ENCODE measurements at places on chromosomes 1 and 21. TPM values are rescaled to one million over a fixed set of nuclear protein-coding genes. Genes with fewer than 3 reads are reported as not detected.

YOD1 gene
- 3.8 TPM for polyA plus RNA-seq

RNF207 gene
- polyA plus RNA-seq: 180 TPM

DNA sequence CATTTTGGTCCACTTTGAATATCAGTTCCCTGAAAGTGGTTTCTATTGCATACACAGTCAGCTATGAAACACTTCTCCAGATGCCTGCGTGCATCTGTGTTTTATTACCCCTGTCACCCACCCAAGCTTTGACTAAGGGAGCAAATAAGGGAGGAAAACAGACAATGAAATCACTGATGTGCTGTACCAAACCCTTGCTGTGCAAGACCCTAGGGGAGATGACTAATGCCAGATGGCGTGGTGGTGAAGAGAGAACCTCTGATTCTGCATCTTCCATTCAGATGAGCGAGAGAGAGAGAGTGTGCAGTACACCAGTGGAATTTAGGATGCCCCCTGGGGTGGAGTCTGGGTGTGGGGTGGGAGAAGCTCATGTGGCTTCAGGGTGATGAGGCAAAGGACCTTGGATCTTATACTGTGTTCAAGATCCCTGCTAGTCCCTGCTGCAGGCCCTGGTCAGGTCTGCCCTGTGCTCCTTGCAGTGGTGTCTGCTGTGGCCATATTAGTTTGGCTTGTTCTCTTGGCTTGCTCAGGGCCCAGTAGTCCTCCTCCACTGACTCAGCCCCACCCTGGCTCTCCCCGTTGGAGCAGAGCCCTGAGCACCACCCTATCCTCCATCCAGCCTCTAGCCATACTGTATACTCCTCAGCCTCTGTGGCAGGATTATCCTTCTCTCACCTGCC is 18.5 kb downstream of the CLCA1 start:
- no peak overlapping the region for H3K4me3 ChIP-seq
- H3K4me1 ChIP-seq: no peaks in the 10 kb centered on the region
- H3K27ac ChIP-seq: no peak overlapping the region
- DNase-seq: peak; percentile 71

DNA sequence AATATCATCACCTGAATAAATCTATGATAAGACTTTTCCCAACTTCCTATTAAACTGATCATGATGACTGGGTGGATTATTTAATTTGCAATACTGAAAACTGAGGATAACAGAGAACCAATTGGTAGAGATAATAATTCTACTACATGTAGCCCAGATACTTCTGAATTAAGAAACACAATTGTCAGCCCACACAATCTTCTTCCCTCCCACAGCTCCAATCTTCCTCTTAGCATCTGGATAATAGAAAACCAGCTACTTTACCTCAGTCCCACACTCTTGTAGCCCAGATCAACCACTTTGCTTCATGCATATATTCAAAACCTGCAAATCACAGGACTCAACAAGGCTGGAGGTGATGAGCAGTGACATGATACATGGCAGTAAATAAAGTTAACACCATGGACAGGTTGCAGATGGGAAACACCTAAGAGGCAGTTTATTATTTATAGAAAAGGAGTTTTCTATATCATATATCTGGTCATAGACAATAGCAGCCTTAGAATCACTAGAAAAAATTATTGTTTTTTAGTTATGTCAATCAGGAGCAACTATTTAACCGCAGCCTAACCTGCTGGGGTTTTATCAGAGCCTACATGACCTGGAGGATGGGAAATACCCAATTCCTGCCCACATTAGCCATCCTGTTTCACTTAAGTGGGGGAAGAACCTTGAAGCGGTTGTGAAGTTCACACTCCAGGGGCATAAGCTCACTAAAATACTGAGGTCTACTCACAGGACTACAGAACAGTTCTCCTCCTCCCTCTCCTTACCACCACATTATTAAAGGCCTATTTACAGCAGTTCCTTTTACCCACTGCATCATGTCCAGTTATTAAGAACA is 16.7 kb downstream of the FRRS1 start:
- H3K4me3 ChIP-seq: no peak overlapping the region
- no peaks in the 10 kb centered on the region for H3K27me3 ChIP-seq
- no peaks in the 10 kb centered on the region for H3K4me1 ChIP-seq
- H3K27ac ChIP-seq: no peak overlapping the region
- DNase-seq: no peak

GRCh38 chr21:32411350-32412161 is 950 bp upstream of the EVA1C start:
- DNase-seq: peak; percentile 25
- H3K27me3 ChIP-seq: peaks cover 76% of the 10 kb centered on the region
- H3K27ac ChIP-seq: no peak overlapping the region
- H3K4me3 ChIP-seq: peak overlapping the region; percentile 43
- no peaks in the 10 kb centered on the region for H3K4me1 ChIP-seq
- no peaks in the 10 kb centered on the region for H3K36me3 ChIP-seq

GRCh38 chr1:67584938-67585337 is 100.1 kb upstream of the GADD45A start:
- H3K4me3 ChIP-seq: no peak overlapping the region
- peaks cover 14% of the 10 kb centered on the region for H3K4me1 ChIP-seq
- H3K36me3 ChIP-seq: no peaks in the 10 kb centered on the region
- no peak for DNase-seq
- H3K27me3 ChIP-seq: no peaks in the 10 kb centered on the region

- no peak overlapping the region for H3K4me3 ChIP-seq
- H3K27me3 ChIP-seq: no peaks in the 10 kb centered on the region
- H3K4me1 ChIP-seq: peaks cover 21% of the 10 kb centered on the region
These were observed 15.9 kb downstream of the GNAI3 start for GRCh38 chr1:109564194-109564878.

ILDR2 gene
- 5.0 TPM for polyA plus RNA-seq

SARS1 gene
- polyA plus RNA-seq: 115 TPM

FAM43B gene
- polyA plus RNA-seq: 7.6 TPM

MAN1C1 gene
- 88.8 TPM for polyA plus RNA-seq

FBXO2 gene
- 28.3 TPM for polyA plus RNA-seq

- no peak overlapping the region for H3K27ac ChIP-seq
- H3K4me3 ChIP-seq: no peak overlapping the region
- no peaks in the 10 kb centered on the region for H3K36me3 ChIP-seq
- DNase-seq: no peak
- H3K4me1 ChIP-seq: peaks cover 19% of the 10 kb centered on the region
These were observed 157.2 kb downstream of the PTGER3 start for GRCh38 chr1:70890408-70890807.

GRCh38 chr1:68617942-68618341 is 121.1 kb upstream of the DEPDC1 start:
- no peaks in the 10 kb centered on the region for H3K36me3 ChIP-seq
- no peaks in the 10 kb centered on the region for H3K27me3 ChIP-seq
- DNase-seq: no peak
- no peak overlapping the region for H3K4me3 ChIP-seq
- no peak overlapping the region for H3K27ac ChIP-seq
- no peaks in the 10 kb centered on the region for H3K4me1 ChIP-seq

DNA sequence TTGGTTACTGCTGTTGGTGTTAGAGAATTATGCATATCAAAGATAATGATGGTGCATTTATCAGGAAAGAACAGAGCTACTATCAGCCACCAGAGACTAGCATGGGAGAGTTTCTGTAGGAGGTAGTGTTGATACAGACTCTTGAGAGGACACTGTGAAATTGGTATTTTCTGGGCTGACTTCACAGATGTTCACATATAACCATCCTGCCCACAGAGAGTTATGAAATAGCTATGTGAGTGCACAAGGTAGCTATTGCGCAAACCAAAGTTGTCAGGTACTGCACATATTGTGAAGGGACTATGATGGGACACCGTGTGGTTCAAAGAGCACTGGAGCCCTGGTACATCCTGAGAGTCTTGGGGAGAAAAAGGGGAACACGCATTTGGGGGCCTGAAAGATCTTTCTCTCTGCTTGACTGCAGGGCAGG is 1.4 kb upstream of the TLCD4 start:
- no peaks in the 10 kb centered on the region for H3K36me3 ChIP-seq
- H3K4me3 ChIP-seq: no peak overlapping the region
- no peak overlapping the region for H3K27ac ChIP-seq
- H3K27me3 ChIP-seq: no peaks in the 10 kb centered on the region

GRCh38 chr1:230407351-230407750 is 18.8 kb downstream of the PGBD5 start:
- DNase-seq: no peak
- H3K27me3 ChIP-seq: no peaks in the 10 kb centered on the region
- H3K4me1 ChIP-seq: no peaks in the 10 kb centered on the region
- no peak overlapping the region for H3K27ac ChIP-seq

GRCh38 chr1:170291516-170291915 is 145.8 kb downstream of the NTMT2 start:
- H3K27me3 ChIP-seq: no peaks in the 10 kb centered on the region
- H3K27ac ChIP-seq: no peak overlapping the region
- H3K36me3 ChIP-seq: no peaks in the 10 kb centered on the region
- no peak for DNase-seq
- H3K4me3 ChIP-seq: no peak overlapping the region

TMEM79 gene
- polyA plus RNA-seq: 4.6 TPM

GRCh38 chr21:44260791-44261631 is 686 bp downstream of the DNMT3L start:
- no peak overlapping the region for H3K4me3 ChIP-seq
- no peak for DNase-seq
- H3K4me1 ChIP-seq: peaks cover 7% of the 10 kb centered on the region
- H3K27me3 ChIP-seq: no peaks in the 10 kb centered on the region
- H3K36me3 ChIP-seq: no peaks in the 10 kb centered on the region

DNA sequence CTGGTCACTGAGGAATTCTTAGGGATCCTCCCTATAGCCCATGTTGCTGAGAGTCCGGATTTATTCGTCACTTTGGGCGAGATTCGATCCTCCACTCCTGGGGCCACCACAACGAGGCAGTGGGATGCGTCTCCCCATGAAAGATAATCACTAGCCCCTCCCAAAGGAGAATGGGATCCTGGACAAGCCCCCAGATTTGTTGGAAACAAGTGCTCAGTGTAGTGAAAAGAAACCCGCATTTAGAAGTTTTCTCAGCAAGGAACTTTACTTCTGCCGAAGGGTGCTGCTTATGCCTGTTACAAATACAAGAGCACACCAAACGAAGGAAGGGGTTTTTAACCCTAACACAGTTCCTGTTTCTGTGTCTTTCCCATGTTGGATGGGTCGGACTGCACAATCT is 83.3 kb downstream of the ZFYVE9 start:
- H3K27me3 ChIP-seq: no peaks in the 10 kb centered on the region
- DNase-seq: peak; percentile 9
- H3K4me1 ChIP-seq: no peaks in the 10 kb centered on the region
- H3K27ac ChIP-seq: no peak overlapping the region

SLC30A2 gene
- 0.16 TPM for polyA plus RNA-seq

DNA sequence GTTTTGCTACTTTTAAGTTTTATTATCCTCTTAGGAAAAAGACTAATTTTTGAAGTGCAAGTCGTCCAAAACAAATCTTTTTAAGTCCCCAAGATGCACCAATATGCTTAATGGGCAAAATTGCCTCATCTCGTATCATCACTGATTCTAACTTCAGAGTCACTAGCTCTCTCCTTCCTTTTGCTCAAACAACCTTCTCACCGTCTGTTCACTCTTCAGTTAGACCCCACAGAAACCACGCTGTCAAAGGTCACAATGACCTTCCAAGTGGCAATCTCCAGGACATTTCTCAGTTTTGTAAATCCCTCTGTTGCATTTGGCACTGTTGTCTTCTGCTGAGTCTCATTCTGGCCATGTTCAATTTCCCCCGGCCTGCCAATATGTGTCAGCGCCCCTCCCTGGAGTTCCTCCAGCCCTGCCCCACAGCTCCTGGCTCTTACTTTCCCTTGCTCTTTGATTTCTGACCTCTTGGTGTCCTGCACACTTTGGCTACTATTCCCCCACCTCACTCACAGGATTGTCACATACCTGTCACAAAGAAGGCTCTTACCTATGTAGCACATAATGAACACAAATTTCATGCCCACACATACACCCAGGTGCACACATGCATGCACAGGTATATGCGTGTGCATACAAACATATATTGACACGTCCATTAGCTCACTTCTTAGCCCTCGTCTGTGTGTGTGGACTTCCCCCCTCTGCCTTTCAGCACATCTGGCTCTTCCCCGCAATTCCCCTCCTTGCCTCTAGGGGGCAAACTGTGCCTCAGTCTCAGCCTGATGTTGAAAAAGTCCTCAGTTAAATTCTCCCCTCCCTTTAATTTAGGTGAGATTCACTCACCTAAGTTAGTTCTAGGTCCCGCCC is 354.0 kb upstream of the DUSP10 start:
- H3K27me3 ChIP-seq: no peaks in the 10 kb centered on the region
- no peak overlapping the region for H3K4me3 ChIP-seq
- H3K27ac ChIP-seq: no peak overlapping the region
- H3K36me3 ChIP-seq: no peaks in the 10 kb centered on the region

SPRR1A gene
- polyA plus RNA-seq: not detected

NR0B2 gene
- 2.1 TPM for polyA plus RNA-seq

CCDC17 gene
- polyA plus RNA-seq: 1.9 TPM

DNA sequence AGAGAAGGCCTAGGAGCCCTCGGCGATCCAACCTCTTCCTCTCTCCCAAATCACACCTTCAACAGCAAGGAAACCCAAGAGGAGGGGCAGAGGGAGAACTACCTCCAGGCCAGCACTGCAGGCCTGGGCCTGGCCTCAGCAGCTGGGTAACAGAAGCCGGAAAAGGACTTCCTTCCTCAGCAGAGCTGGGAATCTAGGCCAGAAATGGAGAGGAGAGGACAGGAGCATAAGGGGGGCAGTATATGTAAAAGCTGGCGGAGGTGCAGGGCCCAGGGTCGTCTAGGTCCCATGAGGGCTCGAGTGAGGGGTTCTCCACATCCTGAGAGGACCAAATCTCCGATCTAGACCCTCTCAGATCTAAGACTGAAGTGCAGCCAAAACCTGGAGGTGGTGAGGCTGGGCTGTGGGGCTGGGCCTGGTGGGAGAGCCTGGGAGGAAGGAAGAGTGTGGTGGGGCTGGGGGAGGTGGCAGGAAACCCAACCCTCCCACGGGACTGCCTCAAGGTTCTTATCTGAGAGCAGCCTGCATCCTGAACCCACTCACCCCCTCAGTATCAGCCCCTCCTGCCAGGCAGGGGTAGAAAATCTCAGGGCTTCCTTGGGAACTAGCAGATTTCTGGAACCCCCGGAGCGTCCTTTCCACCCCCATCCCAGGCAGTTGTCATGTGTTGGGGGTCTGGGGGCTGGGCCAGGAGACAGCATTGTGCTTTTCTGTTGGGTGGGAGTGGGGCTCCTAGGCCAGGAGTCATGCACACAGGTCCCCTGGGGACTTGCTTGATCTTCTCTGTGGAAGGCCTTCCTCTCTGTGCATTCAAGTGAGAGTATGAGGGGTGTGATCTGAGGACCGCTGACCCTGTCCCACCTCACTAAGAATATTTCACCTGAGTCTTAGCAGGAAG is 33.0 kb downstream of the PIK3C2B start:
- no peaks in the 10 kb centered on the region for H3K27me3 ChIP-seq
- no peak overlapping the region for H3K27ac ChIP-seq
- no peak overlapping the region for H3K4me3 ChIP-seq
- peaks cover 35% of the 10 kb centered on the region for H3K36me3 ChIP-seq
- peak; percentile 31 for DNase-seq

DNA sequence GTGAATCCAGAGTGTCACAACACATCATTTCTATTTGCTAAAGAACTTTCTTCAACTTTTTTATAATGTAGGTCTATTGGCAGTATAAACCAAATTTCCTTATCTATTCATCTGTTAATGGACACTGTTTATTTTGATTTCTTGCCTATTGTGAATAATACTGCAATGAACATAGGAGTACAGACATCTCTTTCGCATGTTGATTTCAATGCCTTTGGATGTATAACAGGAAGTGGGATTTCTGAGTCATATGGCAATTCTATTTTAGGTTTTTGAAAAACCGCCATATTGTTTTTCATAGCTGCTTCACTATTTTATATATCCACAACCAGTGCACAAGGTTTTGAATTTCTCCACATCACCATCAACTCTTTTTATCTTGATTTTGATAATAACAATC is 198.7 kb downstream of the KCNT2 start:
- no peak overlapping the region for H3K4me3 ChIP-seq
- no peak for DNase-seq
- no peaks in the 10 kb centered on the region for H3K27me3 ChIP-seq
